ENCODE measurements at places on chromosomes 16 and 17. TPM values are rescaled to one million over a fixed set of nuclear protein-coding genes. Genes with fewer than 3 reads are reported as not detected.

CDH15 gene
- total RNA-seq, result not detected

TPPP3 gene
- total RNA-seq, result not detected

KRTAP4-16 gene
- total RNA-seq, result not detected

CHST6 gene
- not detected for total RNA-seq

KRT28 gene
- not detected for total RNA-seq

HSPB9 gene
- not detected for total RNA-seq

ST6GALNAC1 gene
- not detected for total RNA-seq

TBC1D26 gene
- total RNA-seq, result 0.35 TPM

SEPTIN12 gene
- not detected for total RNA-seq

SKAP1 gene
- total RNA-seq, result 0.79 TPM

DLX4 gene
- total RNA-seq, result 1.3 TPM

GLTPD2 gene
- total RNA-seq, result not detected

SLC25A10 gene
- total RNA-seq, result 45.6 TPM

USH1G gene
- total RNA-seq, result not detected

TP53TG3F gene
- not detected for total RNA-seq

TMC5 gene
- 0.18 TPM for total RNA-seq

CLDN9 gene
- total RNA-seq, result 0.42 TPM

APOH gene
- not detected for total RNA-seq

KRT23 gene
- not detected for total RNA-seq

TPSG1 gene
- not detected for total RNA-seq

NRN1L gene
- total RNA-seq, result 0.80 TPM

RHBDL1 gene
- total RNA-seq, result 3.6 TPM

SSTR5 gene
- total RNA-seq, result not detected

RRAD gene
- not detected for total RNA-seq

CRISPLD2 gene
- total RNA-seq, result 0.53 TPM

GFAP gene
- not detected for total RNA-seq

NKD1 gene
- 0.04 TPM for total RNA-seq

HSD17B2 gene
- total RNA-seq, result not detected

OSGIN1 gene
- total RNA-seq, result 1.0 TPM

KRTAP2-2 gene
- total RNA-seq, result not detected

ZG16 gene
- total RNA-seq, result not detected

GAS7 gene
- total RNA-seq, result 0.46 TPM

MT1E gene
- not detected for total RNA-seq

PLLP gene
- total RNA-seq, result not detected

IRF8 gene
- total RNA-seq, result 210 TPM

SPHK1 gene
- 0.78 TPM for total RNA-seq

SLC6A4 gene
- not detected for total RNA-seq

SDR42E1 gene
- 0.53 TPM for total RNA-seq

ABI3 gene
- total RNA-seq, result 29.5 TPM

SCNN1B gene
- 0.52 TPM for total RNA-seq

CDH1 gene
- not detected for total RNA-seq

GGT6 gene
- not detected for total RNA-seq

HSD17B1 gene
- total RNA-seq, result 2.2 TPM

CD19 gene
- 134 TPM for total RNA-seq
